CD8-positive, alpha-beta T cell (primary cell): ENCODE measurements at places on chromosomes 13 and 19. TPM values are rescaled to one million over a fixed set of nuclear protein-coding genes. Genes with fewer than 3 reads are reported as not detected.
A peak's percentile ranks its signal among the peaks of the same experiment; 100 is the strongest.

The ATP7B gene
- total RNA-seq, result 0.41 TPM

The DEDD2 gene
- 115 TPM for total RNA-seq

- DNase-seq, result no peak
Observed at GRCh38 chr19:18644196-18645034, 7.6 kb downstream of the KLHL26 start.

- DNase-seq, result peak; percentile 75
Observed at GRCh38 chr19:38394488-38394887, 6.0 kb downstream of the SPRED3 start.

DNA sequence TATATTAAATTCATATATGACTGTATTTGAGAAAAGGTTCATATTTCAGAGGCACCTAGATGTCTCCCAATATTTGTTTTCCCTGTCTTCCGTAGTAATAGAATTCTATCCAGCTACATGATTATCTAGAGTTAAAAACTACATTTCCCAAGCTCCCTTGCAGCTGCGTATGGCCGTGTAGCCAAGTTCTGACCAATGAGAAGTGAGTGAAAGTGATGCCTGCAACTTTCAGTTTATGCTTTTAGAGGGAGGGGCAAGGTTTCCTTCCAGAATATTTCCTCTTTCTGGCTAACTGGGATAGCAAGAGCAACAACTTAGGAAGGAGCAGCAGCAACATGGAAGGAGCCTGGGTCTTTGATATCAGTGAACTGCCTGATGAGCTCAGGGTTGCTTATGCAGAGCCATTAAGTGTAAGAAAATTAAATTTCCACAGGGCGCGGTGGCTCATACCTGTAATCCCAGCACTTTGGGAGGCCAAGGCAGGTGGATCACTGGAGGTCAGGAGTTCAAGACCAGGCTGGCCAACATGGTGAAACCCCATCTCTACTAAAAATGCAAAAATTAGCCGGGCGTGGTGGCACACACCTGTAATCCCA, 23.2 kb upstream of the CYP2A13 start:
- peak; percentile 19 for DNase-seq

DNA sequence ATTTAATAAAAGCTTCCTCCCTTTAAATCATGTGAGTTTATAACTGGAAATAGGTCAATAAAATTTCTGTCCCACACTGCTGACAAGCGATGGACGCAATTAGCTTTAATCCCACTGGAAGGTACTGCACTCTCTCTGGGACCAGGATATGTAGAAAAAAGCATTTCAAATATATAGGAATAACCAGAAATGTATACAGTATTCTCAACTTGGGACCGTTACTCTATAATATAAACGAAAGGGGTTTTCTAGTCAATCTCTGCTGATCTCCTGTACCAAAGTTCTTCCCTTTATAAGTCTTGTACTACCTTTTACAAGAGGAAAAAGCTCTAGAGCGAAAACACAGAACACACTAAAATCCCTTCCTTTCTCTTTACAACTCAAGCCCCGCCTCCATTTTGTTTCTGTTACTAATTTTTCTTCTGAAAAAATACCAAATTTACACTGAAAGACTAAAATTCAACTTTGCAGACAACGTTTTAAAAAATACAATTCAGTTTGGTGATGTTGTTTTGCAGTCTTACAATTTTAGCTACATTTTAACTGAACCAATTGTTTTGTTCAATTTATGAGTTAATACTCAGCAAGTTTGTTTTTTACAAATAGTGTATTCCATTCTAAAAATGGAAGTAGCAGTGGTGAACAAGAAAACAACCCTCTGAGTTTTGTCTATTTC, 1.7 kb upstream of the USPL1 start:
- DNase-seq, result no peak

DNA sequence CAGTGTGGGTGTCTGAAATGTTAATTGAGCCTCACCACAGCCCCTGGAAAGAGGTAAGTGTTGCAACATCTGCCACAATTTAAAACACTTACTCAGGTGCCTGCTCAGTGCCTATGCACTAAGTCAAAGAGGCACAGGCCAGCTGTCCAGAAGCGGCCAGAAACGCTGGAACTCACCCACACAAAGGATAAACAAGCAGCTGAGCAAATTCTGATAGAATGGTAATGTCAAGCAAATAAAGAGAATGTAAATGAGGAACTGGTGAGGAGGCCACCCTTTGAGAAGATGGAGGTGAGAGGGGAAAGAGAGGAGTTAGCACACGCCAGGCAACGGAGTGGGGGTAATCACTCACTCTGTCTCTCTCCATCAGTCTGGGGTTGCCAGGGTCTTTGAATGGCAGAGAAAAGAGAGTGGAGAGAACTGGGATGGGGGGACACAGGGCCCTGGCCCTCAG, 67.7 kb upstream of the SERP2 start:
- DNase-seq, result no peak

DNA sequence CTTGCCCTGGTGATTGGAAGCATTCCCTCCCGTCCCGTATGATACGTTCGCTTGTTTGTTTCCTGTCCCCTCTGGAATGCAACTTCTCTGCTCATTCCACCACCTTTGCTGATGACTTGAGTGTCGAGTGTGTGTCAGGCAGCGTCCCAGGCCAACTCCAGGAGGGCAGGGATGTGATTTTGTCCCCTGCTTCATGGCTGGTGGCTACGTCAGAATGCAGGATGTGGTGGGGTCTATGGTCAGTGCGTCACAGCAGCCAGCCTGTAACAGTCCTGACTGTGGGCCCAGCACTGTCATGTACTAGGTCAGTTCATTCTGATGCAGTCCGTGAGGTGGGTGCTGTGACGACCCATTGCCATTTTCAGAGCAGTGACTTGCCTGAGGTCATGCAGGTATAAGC, 16.2 kb downstream of the BRSK1 start:
- no peak for DNase-seq

- DNase-seq, result no peak
Observed at GRCh38 chr19:17726964-17727773, 7.9 kb downstream of the MAP1S start.
